Progenitor cell of endocrine pancreas (in vitro differentiated cells): ENCODE measurements at places on chromosomes 11 and 22. TPM values are rescaled to one million over a fixed set of nuclear protein-coding genes. Genes with fewer than 3 reads are reported as not detected.

- DNase-seq = no peak
Observed at GRCh38 chr22:48018346-48018745, 1255.9 kb downstream of the TBC1D22A start.

The OR6T1 gene
- not detected in 2 replicates for total RNA-seq

GRCh38 chr11:9386086-9386485, 1.6 kb downstream of the IPO7 start:
- DNase-seq = no peak

The GRAMD1B gene
- 4.5 and 5.1 TPM in 2 replicates for total RNA-seq

GRCh38 chr11:117618302-117618981, 178.6 kb downstream of the DSCAML1 start:
- no peak for DNase-seq

- DNase-seq = no peak
Observed at GRCh38 chr11:1668911-1669473, 28.0 kb upstream of the KRTAP5-6 start.

The BLID gene
- not detected in 2 replicates for total RNA-seq

DNA sequence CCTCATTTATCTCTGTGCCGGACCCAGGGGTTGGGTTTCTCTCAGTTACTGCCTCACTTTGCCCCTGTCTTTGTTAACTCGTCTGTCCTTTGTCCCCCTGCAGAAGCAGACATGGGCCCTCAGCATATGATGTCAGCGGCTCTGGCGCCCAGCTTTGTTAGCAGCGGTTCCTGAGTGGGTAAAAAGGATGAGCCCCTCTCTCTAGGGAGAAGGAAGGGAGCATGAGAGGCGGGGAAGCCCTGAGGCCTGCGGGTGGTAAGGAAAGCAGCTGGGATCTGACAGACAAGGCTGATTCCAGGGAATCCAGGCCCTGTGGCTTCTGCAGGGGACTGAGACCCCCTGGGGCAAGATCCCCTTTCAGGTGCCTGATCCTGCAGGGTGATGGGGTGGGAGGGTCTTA, 51.7 kb downstream of the MCM5 start:
- DNase-seq = no peak

GRCh38 chr11:1344056-1344635, 34.7 kb upstream of the TOLLIP start:
- no peak for DNase-seq
